Inflammatory macrophage (primary cell): ENCODE measurements at places on chromosomes 2 and 18.

- DNase-seq: no peak
These were observed 22.9 kb downstream of the APCDD1 start for GRCh38 chr18:10477121-10477862.

DNA sequence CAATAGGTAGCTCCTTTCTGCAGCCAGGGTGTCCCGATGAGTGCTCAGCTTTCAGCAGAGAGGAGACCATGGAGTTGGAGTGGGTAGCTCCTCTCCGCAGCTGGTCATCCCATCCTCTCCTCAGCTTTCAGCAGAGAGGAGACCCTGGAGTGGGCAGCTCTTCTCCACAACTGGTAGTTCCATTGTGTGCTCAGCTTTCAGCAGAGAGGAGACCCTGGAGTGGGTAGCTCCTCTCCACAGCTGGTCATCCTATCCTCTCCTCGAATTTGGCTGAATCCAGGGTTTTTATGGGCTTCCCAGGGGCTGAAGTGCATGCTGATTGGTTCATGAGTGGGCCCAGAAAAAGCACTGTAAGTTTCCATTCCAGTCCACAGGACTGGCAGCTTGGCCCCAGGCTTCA, 75.2 kb downstream of the NCOA1 start:
- DNase-seq: no peak

DNA sequence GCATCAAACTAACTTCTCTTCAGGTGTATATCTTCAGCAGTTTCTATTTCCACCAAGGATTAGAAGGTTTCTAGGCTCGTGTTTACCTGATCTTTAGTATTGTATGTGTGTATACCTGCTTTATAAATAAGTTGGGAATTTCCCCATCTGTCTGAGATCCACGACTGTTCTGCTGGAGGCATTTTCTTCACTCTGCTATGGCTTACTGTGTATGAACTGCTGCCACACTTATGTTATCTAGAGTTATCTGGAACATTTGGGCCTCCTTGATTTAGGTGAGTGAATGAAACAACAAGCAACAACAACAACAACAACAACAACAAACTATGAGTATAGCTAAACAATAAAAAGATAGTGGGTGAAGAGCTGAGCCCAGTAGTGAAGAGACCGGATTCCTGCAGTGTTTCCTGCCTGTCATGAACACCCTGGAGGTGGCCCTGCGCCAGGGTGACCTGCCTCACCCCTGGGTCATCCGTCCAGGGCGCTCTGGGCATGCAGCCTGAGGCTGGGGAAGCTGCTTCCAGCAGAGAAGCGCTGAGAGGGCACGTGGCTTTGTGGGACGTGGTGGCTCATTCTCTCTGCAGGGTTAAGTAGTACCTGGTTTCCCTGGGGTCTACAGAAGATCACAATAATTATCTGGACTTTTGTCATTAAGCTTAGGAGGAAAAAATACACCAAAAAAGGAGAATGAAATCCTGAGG, 56.1 kb upstream of the GATA6 start:
- DNase-seq: no peak

DNA sequence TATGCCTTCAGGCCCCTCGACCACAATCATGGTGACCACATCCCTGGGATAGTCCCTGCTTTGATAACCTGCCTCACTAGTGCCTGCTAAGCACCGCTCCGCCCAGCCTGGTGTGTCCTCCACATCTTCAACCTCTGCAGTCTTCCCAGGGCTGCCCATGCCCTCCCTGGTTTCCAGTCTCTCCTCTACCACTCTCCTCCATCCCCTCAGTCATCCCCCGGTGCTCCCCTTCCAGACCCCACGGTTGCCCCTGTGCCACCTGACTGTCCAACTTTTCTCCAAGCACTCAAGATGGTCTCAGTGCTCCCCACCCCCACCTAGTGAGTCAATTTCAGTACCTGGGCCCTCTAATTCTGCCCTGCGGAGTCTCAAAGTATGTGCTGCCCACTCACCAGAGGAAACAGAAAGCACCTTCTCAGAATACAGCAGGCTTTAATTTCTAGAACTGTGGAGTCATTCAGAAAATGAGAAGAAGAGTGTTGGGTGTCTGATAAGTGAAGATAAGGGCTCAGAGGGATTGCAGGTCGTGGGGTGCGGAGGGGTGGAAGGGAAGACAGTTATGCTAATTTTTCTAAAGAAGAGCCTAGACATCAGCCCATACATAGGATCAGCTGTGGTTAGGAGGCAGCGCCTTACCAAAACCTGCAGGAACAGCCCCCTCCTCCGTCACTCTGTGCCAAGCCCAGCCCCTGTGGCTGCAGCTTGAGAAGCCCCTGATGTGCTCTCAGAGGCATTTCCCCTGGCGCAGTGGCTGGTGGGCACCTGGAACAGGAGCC, 53.6 kb upstream of the CAB39 start:
- DNase-seq: no peak

- DNase-seq: no peak
These were observed 87.7 kb downstream of the LIMS1 start for GRCh38 chr2:108621687-108622681.
